ENCODE measurements at places on chromosomes 6 and 20.

DNA sequence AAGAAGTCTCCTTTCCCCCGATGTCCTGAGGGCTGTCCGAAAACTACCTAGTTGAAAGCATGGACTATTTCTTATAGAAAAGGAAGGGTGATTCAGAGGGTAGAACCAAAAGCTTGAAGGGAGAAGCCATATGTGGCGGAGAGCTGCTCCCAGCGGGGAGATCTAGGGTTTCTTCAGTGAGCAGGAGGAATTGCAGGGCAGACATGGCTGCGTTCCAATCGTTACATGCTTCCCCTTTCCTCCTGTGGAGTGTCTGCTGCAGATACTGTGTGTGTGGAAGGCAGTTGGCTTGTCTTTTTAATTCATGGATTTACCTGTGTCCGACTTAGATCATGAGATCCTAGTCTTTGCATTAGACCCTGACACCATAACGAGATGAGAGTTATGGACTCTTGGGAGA, 799.5 kb downstream of the QKI start:
- DNase-seq: no peak

GRCh38 chr6:26335631-26336323, 29.2 kb upstream of the BTN3A2 start:
- DNase-seq: no peak

- DNase-seq: no peak
Measured at GRCh38 chr20:7301807-7302206, 534.3 kb downstream of the BMP2 start.

DNA sequence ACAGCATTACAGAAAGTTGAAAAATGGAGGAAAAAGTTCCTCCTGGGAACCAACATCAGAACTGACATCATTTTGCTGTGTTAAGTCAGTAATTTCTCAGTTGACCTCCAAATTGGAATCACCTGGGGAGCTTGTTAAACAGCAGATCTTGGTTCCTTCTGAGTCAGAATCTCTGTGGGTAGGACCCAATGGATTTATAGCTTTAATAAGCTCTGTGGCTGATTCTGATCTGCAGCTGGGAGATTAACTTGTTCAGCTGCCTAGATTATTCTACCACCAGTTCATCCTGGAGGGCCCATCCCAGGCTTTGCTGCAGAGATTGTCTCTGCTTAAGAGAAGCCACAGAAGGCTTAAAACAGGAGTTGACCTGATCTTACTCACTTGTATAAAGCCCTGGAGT, 90.7 kb upstream of the POPDC3 start:
- no peak for DNase-seq

DNA sequence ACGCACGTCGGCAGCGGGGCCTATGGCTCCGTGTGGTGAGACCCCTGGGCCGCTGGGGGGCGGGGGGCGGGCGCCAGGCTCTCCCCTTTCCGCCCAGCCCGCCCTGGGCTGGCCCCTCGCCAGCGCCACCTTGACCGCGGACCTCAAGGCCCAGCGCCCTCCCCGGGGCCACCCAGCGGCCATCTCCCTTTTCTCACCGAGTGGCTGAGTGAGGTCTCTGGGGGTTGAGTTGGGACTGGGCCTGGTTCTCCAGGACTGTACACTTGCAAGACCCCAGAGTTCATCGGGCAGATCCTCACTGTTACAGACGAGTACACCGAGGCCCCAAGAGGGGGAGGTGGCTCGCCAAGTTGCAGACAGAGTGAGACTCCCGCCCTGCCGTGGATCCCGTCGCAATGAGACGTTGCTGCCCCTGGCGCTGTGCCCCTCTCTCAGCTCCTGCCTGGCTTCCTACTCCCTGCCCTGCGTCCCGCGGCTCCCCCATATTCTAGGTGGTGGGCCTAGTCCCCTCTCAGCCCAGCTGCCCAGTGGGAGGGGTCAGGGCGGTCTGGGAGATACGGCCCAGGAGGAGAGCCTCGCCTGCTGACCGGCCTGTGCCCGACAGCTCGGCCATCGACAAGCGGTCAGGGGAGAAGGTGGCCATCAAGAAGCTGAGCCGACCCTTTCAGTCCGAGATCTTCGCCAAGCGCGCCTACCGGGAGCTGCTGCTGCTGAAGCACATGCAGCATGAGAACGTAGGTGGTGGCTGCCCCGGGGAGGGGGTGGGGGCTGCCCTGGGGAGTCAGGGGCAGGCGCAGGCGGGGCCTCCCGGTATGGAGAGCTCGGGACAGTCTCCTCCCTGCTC, 576 bp downstream of the MAPK13 start:
- DNase-seq: no peak

- no peak for DNase-seq
Measured at GRCh38 chr6:1311400-1312202, at the start of gene FOXQ1. Gene FOXQ1, plus strand, starts transcription at chr6:1312098. Its CDS starts 607 bp downstream, at chr6:1312705.

GRCh38 chr20:46624946-46625345, 26.3 kb downstream of the SLC13A3 start:
- no peak for DNase-seq

DNA sequence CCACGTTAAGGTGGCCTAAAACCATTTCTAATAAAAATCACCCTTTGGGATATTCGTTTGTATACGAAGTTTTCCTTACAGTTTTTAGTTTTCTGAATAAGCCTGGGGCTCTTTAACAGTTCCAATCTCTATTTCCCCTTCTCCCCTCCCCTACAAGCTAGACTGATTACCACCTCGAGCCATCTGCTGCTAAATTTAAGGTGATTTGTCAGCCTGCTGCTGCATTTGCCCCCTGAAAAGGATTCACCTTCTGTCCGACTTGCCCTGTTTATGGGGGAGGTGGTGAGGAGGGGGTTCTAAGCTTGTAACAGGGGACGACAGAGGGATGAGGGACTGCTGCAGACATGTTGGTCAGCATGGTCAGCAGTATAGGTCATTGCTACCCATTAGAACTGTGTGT, 146.3 kb downstream of the JARID2 start:
- DNase-seq: no peak

GRCh38 chr6:70289299-70289698, 13.6 kb downstream of the COL9A1 start:
- no peak for DNase-seq
